ENCODE measurements at places on chromosomes 2 and 18.

- no peak for DNase-seq
These were observed 364.3 kb upstream of the MEX3C start for GRCh38 chr18:51561821-51562220.

DNA sequence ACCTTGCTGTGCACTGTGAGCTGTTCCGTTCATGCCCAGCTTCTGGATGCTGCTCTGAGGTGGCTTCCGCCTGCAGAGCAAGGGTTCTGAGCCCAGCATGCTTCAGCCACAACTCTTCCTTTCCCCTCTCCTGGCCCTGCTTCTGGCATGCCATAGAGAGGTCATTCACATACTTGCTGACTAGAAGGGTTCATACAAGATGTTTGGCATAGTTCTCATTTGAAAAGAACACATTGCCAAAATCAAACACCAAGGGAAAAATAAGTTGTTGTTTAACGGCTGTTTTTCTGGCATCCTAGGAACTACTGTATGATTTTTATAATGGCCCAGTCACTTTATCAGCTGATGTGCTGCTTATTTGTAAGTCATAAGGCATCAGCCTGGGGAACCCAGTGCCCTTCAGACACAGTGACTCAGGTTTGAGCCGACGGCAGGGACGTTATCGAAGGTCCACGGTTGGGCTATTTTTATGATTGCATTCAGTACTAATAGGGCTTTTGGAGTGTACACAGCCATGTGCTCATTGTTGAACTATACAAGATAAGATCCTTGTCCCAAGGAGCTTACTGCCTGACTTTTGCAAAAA lies 53.9 kb upstream of the CTAGE1 start:
- no peak for DNase-seq

DNA sequence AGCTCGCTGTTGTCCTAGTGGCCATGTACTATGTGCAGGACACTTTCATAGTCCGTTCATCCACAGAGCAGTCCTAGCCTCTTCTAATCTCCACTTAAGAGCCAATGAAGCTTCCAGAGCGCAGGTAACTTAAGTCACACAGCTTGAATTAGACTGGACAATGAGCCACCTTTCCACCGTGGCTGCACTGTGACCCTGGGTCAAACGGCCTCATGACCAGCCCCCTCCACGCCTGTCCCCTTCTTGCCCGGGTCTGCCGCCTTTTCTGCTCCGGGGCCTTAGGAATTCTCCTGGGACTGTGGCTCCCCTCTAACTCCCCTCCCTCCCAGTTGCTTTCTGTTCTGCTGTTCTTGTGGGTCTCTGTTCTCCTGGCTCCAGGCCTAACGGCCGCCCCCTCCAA lies 8.4 kb upstream of the PRKCE start:
- no peak for DNase-seq

GRCh38 chr2:85668857-85669142 lies 801 bp upstream of the SFTPB start:
- no peak for DNase-seq

DNA sequence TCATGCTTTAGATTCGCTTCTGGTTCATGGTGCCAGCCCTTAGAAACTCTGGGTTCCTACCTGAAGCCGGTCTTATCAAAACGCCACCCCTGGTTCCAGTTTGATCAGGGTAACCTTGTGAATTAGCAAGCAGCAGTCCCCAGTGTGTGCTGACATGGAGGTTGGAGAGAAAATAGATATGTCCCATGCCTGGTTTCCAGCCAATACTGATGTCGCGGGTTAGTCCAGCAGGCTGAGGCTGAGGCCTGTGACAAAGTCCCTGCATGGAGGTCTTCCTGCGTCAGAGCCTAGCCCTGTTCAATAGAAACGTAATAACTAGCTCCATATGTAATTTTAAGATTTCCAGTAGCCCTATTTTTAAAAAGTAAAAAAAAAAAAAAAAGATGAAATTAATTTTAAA lies 28.2 kb downstream of the LPIN1 start:
- DNase-seq: no peak

GRCh38 chr2:224869601-224870233 lies 153.6 kb upstream of the CCDC195 start:
- DNase-seq: no peak

Measured in sciatic nerve (tissue), 2 donors.